Fibroblast of mammary gland (primary cell): ENCODE measurements at places on chromosomes 7 and 10.

- DNase-seq: peak; percentile 7
Observed at GRCh38 chr10:84715911-84716310, 387.5 kb downstream of the CCSER2 start.

DNA sequence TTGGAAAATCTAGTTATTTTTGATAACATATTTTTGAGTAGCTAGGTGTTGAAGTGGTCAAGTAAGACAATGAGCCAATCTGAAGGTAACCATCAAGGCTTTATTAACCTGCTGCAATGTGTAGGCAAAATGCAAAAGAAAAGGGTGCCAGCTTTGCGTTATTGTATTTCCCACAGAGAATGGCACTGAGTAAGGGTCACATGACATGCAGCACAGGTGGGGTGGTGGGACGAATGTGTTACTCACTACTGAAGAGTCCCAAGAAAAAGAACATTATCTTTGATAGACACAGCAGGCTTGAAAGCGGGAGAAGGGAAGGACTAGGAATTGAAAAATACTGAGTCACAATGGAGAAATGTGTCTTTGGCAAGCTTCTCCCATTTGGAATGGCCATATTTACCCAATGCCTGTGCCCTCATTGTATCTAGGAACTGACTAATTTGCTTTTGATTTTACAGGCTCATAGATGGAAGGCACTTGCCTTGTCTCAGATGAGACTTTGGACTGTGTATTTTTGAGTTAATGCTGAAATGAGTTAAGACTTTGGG is 898.6 kb upstream of the POT1 start:
- no peak for DNase-seq

- DNase-seq: no peak
Observed at GRCh38 chr7:28830846-28831245, 127.3 kb downstream of the TRIL start.

GRCh38 chr10:103188853-103189252 is 4.2 kb downstream of the NT5C2 start:
- peak; percentile 50 for DNase-seq

GRCh38 chr10:48498940-48499510 is 105.8 kb downstream of the ARHGAP22 start:
- DNase-seq: no peak

- DNase-seq: no peak
Observed at GRCh38 chr10:26841733-26842317, 18.9 kb downstream of the ABI1 start.

DNA sequence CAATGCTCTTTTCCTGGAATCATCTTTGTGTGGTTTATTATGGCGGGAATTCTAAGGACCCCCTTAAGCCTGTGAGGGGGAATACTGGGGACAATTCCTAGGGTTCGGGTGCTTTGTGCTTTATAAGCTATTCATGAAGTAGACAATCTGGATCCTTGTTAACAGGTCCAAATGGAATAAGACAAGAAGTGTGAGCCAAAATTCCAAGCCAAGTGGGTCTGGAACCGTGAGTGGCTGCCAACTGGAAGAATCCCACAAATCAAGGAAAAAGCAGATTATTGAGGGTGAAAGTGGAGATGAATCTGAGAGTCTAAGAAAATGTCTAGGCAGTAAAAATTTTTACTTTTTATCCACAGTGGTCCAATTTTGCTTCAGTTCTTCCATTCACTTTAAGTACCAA is 136.8 kb downstream of the MDFIC start:
- DNase-seq: no peak

DNA sequence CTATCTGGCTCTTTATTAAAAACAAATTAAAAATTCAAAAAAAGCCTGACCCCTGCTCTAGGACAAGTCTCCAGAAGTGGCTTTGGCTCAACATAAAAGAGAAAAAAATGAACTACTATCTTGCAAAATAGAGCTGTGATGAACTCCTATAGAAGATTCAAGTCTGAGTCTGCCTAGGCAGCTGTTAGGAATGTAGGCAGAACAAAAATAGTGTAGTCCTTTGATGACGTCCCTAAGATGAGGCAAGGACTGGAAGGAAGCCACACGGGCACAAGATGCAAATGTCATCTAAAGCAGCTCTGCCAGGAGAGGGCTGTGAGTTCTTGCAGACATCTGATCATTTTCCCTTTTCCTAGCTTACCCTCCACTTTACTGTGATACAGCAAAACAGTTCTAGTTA is 20.5 kb downstream of the ASNS start:
- peak; percentile 11 for DNase-seq

DNA sequence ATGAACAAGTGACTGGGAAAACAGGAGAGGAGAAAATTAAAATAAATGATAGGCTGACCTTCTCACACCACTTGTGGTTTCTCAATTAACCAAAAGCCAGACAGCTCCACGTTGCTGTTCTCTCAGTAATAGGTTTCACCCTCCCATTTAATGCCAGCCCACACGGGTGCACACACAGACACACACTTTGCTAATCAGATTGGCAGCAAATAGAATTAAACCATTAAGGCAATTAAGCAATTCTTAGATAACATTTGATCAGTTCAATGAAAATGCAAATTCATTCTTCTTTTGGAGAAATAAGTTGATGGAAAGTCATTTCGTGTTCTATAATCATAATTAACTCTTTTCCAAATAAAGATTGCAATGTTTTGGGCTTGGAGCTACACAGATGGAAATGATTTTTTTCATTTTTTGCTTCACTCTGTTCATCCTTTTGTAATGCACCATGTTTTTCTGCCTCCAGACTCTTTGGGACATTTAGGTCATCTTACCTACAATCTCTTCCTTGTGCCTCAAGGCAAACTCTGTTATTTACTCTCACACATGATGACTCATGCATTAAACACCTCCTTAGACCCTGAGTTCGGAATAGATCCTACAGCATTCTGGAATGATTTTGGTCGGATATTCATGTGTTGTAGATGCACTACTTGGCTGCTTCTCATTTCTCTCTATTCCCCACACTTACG is 700.7 kb downstream of the AUTS2 start:
- no peak for DNase-seq

GRCh38 chr7:128919881-128920799 is 9.6 kb upstream of the KCP start:
- no peak for DNase-seq

DNA sequence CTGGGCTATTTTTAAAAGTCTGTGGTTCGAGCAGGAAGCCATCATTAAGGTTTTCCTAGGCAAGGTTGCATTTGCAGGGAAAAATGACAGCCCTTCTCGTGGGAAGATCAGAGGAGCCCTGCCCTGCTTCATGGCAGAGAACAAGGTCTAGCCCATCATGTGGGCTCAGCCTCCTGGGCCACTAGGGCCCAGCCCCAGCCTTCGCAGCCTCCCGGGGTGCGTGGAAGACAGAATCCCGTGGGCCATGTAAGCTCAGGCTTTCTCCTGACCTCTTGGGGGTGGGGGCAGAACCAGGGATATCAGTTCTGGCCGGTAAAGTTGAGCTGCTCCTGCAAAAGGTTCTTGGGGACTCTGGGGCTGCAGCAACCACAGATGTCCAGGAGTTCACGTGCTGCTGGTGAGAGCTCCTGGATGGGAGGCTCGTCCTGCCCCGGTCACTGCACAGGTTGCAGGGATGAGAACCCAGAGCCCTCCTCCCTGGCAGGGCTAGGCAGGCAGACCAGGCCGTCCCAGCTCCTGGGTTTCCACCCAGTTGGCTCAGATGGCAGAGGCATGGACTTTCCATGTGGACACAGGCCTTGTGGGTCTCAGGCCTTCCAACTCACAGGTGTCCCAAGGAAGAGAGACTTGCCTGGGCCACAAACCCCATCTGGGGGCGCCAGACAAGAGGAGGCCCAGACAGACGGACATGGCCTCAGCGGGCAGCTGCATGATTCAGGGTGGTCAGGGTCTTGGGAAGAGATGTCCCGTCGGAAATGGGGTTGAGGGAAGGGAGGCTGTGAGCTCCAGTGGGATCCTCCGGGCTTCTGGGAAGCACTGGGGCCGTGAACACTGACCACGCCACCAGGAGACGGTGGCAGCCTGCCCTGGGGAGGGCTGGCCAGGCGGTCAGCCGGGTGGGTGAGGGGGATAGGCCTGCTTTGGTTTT is 126.2 kb downstream of the NEURL1 start:
- no peak for DNase-seq

DNA sequence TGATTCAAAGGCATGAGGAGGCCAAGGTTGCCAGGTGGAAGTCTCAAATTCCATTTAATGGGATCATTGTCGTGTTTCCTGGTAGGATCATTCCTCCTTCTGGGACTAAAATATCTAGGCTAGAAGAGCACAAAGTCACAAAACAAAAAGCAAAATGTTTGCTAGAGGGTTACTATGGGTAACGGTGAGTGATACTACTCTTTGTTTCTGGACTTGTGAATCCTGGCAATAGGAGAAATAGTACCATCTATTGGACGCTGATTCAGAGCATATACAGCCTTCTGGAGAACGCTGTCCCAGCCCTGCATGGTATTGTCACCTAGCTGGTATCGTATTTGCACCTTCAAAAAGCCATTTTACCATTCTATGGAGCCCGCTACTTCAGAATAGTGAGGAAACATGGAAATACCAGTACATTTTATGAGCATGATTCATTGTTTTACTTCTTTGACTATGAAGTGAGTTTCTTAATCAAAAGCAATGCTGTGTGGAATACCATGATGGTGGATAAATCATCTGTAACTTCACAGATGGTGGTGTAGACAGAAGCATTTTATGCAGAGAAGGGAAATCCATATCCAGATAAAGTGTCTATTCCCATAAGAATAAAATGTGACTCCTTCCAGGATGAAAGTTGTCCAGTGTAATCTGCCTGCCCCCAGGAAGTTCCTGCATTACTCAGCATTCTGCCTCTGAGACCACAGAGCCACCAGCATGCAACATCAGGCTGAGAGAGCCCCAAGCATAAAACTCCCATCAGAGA is 361.0 kb downstream of the ETV1 start:
- DNase-seq: peak; percentile 53

- DNase-seq: peak; percentile 50
Observed at GRCh38 chr7:78099715-78100394, 301.3 kb downstream of the PHTF2 start.

- no peak for DNase-seq
Observed at GRCh38 chr7:45434167-45434784, 139.9 kb upstream of the ADCY1 start.
